ENCODE measurements at places on chromosomes 5 and 9.

DNA sequence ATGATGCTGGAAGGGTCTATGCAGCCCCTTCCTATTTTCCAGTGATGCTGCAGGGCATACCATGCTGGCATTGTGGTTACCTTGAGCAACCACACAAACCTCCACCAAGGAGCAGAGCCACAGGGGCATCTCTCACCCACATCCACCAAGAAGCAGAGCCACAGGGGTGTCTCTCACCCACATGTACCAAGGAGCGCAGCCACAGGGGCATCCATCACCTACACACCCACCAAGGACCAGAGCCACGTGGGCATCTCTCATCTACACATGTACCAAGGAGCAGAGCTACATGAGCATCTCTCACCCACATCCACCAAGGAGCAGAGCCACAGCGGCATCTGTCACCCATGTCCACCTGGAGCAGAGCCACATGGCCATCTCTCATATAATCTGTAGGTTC lies 8.8 kb upstream of the GM2A start:
- DNase-seq: no peak

GRCh38 chr9:86766912-86767311 lies 180.4 kb downstream of the GAS1 start:
- DNase-seq: no peak

DNA sequence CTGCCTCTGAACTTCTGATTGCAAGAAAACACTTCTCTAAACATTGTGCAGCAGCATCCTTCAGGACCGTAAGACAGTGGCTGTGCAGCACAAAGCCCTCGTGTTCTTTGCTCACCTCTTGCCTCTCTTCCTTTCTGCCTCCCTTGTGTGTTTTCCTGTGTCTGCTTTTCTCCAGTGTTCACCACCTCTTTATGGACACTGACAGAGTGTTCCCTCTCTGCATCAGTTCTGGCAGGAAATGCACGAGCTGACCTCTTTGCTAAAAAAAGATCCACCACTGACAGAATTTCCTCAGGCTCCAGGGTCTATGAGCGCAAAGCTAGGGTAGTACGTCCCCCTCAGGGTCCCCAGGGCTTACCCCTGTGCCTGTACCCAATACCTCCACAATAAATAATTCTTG lies 74.3 kb downstream of the C5orf15 start:
- DNase-seq: no peak

- no peak for DNase-seq
Measured at GRCh38 chr5:5360941-5361520, 61.4 kb upstream of the ICE1 start.

GRCh38 chr9:96464426-96464825 lies 14.5 kb downstream of the HABP4 start:
- DNase-seq: no peak

DNA sequence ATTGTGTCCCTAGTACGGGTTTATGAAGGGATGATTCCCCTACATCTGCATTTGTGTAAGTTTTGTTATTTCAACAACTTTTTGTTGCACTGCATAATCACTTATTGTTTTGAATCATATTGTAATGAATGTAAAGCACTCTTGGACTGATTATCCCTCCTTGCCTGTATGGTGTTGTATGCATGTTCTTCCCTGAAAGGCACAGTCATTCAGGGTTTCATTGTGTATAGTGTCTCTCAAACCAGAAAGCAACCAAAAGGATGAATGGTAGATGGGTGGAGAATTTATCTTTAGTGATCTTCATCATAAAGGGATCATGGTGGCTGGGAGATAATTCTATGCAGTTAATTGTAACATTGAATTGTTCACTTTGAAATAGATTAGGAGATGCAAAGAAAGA lies 247.3 kb downstream of the BRINP1 start:
- DNase-seq: no peak

DNA sequence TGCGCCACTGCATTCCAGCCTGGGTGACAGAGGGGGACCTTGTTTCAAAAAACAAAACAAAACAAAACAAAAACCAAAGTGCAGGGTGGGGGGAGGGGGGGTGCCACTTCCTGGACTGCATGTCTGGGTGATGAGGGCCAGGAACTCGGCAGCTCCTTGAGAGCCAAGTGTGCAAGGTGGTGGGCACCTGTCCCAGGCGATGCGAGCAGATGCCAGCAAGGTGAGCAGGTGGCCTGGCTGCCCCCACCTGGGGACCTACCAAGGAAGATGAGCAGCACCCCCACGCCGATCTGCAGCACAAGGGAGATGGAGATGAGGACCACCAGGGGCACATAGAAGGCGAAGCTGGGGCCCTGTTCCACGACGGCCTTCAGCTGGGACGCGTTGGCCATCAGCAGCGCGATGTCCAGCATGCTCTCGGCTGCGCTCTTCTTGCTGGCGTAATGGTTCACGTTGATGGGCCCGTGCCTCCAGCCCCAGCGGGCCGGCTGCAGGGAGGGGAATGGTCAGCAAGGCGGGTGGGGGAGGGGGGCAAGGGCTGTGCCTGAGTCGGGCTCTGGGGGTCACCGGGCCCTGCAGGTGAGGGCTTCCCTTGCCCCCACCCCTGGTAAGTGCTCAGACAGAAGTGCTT lies 7.8 kb downstream of the NINJ1 start:
- DNase-seq: no peak

GRCh38 chr9:20618361-20618802 lies 3.9 kb downstream of the MLLT3 start:
- no peak for DNase-seq

GRCh38 chr5:101585366-101585765 lies 682.3 kb upstream of the ST8SIA4 start:
- no peak for DNase-seq

DNA sequence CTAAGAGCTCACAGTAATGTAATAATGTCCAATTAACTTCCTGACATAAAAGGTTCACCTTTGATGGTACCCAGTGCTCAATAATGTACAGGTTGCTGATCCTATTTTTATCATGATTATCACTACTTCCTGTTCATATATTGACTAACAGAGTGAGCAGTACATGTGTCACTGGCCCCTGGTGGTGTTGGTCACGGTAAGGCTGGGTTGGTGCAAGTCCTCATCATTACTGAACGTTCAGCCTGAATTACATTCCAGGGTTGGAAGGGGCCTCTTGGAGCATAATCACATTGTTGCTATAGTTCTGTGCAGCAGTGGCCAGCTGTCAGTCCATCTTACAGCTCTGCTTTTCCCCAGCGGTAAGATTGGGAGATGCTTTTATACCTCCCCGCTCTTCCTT lies 24.2 kb upstream of the CKMT2 start:
- no peak for DNase-seq

DNA sequence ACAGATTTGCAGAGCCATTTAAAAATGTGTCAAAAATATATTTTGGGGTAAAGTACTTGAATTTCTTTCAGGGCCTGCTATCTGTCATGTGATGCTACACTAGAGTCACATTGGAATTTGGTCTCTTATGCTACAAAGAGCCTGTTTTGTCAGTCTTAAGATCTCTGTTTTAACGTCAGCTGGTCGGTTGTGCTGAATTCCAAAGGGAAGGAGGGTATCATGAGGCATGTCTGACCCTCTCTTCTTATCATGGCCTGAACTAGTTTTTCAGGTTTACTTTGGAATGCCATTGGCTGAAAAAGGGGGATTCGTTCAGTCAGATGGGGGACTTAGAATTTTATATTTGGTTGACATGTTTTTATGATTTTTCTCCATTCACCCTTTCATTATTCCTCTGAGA lies 290.6 kb downstream of the CD180 start:
- no peak for DNase-seq

DNA sequence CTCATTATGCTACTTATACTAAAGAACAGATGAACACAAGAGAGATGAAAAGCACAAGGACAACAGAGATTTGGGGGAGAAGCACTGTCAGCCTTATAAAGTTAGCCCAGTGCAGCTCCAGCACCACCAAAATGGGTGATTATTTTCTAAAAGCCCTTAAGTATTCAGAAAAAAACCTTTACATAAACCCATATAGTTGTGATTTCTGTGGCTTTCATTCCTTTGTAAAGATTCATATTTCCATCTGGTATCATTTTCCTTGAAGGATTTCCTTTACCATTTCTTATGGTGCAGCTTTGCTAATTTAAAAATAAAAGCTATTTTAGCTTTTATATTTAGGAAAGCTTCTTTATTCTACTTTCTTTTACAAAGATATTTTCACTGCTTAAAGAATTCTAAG lies 311.0 kb downstream of the TMEM167A start:
- no peak for DNase-seq

GRCh38 chr5:10695055-10695649 lies 65.9 kb downstream of the DAP start:
- no peak for DNase-seq
